ENCODE measurements at places on chromosomes 1 and 21.

- DNase-seq: no peak
These were observed 57.6 kb upstream of the IFNLR1 start for GRCh38 chr1:24244519-24245268.

DNA sequence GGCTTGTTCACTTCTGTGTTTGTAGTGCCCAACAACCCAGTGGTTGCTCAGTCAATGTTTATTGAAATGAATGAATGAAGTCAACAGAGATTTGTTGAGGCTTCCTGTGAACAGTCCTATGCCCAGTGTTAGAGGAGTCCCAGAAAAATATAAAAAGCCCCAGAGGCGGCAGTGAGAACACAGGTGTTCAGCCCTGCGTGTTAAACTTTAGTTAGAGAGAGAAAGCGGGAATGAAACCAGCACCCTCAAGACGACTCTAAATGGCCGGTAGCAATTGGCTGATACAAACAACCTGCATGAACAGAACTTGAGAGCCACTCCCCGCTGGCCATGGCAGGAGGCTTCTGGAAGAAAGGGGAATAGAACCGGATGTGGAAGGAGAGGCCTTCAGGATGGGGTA lies 22.6 kb downstream of the TMEM51 start:
- no peak for DNase-seq

GRCh38 chr1:99481391-99481996 lies 164.4 kb upstream of the PALMD start:
- peak; percentile 83 for DNase-seq

- peak; percentile 75 for DNase-seq
These were observed 321.0 kb downstream of the TM2D1 start for GRCh38 chr1:61403679-61404596.

DNA sequence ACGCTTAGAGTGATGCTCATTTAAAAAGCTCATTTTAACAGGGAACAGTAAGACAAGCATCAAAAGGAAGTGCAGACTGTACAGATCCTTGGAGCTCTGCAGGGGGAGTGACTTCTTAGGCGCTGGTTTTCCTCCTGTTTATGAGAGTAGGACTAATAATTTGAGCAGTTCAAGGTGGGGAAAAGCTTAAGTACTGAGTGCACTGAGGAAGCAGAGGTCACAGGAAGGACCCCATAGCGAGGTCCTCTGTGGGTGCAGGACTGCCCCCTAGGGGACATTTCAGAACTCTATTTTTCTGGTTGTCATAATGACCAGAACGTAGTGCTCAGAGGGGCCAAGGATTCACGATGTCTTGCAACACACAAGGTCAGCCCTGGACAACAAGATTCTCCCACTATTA lies 112.1 kb downstream of the HLCS start:
- peak; percentile 74 for DNase-seq

DNA sequence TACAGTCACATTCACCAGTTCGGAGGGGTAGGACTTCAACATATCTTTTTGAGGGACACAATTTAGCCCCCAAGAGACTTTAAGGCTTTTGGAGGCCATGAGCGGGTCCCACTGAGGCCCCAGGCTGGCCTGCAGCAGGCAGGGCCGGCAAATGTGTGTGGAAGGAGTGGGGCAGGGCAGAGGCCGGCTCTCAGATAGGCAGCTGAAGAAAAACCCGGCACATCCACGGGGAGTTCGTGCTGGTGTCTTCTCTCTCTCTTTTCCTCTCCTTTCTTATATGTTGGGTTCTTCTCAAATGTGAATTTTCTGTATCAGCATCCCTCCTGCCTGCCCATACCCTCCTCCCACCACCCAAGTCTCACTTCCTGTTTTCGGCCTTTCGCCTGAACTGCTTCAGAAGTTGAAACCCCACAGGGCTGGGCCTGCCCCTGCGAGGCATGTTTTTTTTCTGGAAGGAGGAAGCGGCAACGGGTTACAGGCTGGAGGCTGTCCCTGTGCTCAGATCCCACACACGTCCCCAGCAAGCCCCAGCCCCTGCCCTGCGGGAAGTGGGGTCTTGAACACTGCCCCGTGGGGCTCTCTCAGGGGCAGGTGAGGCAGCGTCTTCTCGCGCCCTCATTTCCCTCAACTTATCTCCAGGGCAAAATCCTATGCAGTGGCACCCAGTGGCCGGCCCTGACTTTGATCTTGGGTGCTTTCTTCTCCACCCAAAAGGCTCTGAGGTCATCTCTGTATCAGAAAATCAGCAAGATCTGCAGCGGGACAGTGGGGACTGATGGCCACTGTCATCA lies 9.7 kb upstream of the UMODL1 start:
- no peak for DNase-seq

- DNase-seq: peak; percentile 21
These were observed 610.6 kb downstream of the KIF26B start for GRCh38 chr1:245765230-245766000.

DNA sequence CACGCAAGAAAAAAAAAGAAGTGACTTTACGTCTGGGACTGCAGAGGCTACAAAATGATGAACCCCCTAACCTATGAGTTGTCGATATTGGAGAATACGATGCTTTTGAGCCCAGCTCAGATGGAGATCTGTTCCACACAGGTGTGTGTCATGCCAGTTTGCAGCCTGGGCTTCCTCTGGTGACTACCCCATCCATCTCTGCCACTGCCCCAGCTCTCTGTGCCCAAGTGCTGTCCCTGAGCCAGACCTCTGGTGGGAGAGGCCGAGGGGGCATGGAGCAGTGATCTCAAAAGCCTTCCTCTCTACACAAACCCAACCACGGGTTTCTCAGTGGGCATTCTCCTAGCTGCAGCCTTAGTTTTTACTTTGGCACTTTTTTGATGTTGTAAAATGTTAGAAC lies 141.0 kb downstream of the CLIC6 start:
- DNase-seq: no peak

GRCh38 chr21:41817228-41817627 lies 50.4 kb upstream of the RIPK4 start:
- peak; percentile 75 for DNase-seq

DNA sequence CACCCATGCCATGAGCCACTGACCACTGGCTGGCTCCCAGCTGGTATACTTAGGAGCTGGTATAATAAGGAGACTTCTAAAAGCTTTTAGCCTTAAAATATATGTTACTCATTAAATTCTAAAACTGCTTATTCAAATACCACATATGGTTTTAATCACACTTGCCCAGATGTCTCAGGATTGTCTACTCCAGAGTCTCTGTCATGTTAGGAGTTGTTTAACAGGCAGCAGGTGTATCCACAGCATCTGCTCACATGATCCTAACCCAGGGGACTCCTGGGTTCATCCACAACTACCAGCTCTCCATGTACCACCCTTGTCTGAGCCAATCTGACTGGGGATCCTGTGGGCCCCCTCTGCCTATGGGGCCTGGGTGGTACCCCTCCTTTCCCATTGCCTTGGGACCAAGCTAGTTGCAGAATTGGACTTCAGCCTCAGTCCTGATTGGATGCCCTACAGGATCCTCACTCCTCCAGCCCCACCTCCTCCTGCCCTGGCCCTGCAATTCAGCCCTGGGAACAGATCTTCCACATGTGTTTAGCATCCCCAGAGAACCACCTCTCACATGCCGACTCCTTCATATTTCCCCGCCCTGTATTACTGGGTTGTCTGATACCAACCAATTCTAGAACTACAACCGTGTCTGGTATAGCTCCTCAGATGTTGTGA lies 61.3 kb downstream of the BCAR3 start:
- DNase-seq: no peak

GRCh38 chr1:78303620-78304019 lies 187.2 kb upstream of the PTGFR start:
- peak; percentile 44 for DNase-seq

GRCh38 chr21:33666153-33666552 lies 23.9 kb downstream of the ITSN1 start:
- DNase-seq: no peak

- no peak for DNase-seq
These were observed 154.2 kb downstream of the CNIH3 start for GRCh38 chr1:224770336-224770693.

DNA sequence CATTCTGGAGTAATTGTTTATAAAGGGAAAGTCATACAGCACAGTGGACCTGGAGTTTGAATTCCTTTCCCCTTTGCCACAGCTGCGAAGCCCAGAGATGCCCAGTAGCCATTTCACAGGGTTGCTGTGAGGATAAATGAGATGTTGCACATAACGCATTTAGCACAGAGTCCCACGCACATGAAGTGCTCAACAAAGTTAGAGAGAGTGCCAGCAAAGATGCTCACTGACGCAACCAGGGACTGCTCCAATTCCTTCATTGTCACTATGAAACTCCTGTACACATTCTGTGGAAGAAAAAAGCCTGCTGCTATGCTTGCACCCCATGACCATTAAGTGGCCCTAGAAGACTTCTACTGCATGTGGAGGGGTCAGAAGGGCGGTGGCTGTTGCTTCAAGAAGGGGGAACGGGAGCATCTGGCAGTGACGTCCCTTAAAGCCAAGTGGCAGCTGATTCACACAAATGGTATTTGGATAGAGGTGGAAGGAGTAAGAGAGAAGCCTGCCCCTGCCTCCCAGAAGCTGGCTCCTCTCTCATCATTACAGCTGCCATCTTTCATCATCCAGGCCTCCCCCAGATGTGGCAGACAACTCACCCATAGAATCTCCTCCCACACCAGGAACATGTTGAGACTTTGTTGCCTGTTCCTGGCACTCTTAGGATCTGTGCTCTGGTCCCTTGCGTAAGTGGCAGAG lies 26.5 kb upstream of the VAV3 start:
- DNase-seq: no peak

DNA sequence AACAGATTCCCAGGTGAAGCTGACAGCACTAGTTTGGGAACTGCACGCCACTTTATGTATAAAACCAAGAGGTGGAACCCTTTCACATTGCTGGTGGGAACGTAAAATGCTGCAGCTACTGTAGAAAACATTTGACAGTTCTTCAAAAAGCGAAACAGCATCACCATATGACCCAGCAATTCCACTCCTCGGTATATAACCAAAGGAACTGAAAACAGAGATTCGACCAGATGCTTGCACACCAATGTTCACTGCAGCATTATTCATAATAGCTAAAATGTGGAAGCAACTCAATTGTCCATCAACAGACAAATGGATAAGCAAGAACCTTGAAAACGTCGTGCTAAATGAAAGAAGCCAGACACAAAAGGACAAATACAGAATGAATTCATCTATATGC lies 17.5 kb downstream of the RSPH1 start:
- DNase-seq: no peak

- DNase-seq: no peak
These were observed 56.2 kb downstream of the ALG6 start for GRCh38 chr1:63423649-63424048.

DNA sequence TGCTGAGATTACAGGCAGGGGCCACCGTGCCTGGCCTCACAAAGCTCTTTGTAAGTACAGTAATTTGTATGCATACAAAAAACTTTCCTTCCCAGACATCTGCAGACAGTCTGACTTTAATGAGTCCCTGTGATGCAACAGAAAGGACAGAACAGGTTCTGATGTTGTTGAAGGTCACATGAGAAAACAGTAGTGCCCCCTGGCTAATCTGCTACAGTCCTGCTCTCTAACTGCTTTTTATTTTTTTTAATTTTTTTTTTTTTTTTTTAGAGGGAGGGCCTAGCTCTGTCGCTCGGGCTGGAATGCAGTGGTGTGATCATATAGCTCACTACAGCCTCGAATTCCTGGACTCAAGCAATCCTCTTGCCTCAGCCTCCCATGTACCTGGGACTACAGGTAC lies 36.7 kb downstream of the ACBD3 start:
- no peak for DNase-seq

DNA sequence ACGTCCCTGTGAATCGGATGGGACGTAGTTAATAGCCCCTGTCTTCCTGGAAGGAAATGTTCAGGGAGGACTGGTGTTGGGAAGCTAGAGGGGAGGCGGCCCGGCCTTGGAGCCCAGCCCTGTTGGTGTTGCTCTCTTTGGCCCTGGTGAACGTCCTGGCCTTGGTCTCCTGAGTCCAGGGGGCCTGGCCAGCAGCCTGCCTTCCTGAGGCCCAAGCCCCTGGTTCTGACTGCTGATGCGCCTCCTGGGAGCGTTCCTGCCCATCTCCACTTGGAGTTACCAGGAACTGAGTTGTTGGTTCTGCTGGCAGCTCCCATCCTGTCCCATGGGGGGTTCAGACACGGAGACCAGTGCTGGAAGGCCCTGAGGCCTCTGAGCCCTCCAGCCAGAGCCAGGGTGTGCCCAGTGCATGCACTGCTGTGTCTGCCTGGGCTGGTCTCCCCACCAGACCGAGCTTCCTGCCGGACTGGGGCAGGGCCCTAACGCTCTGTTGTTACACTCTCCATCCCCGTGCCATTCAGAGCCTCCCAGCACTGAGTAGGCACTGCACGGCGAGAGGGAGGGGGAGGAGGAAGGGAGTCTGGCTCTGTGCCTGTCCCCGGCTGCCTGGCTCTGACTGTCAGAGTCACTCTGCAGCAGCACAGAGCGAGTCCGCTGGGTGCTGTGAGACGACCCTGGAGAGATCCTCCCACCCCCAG lies 382.5 kb upstream of the VAMP3 start:
- DNase-seq: peak; percentile 37

GRCh38 chr1:40954626-40955025 lies 24.9 kb upstream of the CTPS1 start:
- no peak for DNase-seq

- DNase-seq: no peak
These were observed 622.5 kb downstream of the PLA2G4A start for GRCh38 chr1:187451238-187451637.

DNA sequence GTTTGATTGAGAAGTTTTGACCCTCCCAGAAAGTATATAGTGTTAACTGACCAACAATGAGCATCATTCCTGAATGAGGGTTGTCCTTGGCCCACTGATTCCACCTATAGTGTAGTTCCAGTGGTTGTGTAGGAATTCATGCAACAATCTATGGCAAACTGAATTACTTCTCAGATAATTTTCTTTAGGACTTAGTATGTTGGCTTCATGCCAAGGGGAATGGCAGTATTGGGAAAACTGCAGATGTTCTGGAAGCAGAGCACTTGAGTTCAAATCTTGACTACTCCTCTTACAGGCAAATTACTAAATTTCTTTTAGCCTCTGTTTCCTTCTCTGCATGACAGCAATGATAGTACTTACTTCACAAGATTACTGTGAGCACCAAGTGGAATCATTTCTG lies 65.8 kb downstream of the LRIG2 start:
- no peak for DNase-seq

DNA sequence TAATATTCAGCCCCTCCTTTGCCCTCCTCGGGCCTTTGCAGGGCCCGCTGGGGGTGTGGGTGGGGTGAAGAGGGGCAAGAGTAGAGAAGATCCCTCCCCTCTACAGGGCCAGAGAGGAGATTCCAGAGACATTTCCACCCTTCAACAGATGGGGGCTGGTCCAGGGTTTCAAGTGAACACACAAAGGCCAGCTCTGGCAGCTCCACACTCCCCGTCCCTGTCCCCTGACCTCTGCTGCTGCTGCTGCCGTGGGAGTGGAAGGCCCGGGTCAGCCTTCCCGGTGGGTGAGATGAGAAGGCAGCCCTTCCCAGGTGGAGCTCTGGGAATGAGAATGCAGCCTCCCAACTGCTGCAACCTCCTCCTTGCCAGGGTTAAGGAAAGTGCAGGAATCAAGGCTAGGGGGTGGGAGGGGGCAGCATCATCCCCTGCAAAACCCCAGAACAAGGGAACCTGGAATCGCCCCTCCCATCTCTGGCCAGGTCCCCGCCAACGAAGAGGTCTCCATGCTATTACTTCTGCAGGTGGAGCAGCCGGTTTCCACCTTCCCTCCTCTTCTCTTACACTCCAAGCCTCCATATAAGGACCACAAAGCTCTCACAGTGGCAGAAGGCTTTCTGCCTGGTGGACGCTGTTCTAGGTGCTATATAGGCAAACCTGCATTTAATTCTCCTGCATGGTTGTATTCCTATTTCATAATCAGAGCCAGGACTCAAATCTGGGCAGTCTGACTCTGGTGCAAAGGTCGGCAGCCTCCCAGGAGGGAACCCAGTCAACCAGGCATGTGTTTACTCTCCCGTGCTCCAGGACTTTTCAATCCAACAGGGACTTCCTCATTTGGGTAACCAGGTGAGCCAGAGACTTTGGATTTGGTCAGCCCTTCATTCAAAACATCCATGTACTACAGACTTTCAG lies 22.9 kb upstream of the ARHGEF10L start:
- no peak for DNase-seq

Data from dermis blood vessel endothelial cell (primary cell).